ENCODE measurements at places on chromosomes 6 and 20.

DNA sequence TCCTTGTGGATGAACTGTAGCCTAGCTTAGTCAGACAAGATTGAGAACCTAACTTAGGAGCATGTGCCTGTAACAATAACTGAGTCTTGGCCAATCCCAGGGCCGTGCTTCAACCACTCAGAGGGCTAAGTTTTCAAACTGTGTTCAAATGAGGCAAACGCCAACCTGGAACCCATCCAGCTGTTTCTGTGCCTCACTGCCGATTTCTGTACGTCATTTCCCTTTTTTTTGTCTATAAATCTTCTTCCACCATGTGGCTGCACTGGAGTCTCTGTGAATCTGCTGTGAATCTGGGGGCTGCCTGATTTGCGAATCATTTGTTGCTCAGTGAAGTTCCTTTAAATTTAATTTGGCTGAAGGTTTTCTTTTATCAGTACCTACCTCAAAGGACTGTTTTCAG is 115.0 kb upstream of the CHD6 start:
- DNase-seq: no peak

DNA sequence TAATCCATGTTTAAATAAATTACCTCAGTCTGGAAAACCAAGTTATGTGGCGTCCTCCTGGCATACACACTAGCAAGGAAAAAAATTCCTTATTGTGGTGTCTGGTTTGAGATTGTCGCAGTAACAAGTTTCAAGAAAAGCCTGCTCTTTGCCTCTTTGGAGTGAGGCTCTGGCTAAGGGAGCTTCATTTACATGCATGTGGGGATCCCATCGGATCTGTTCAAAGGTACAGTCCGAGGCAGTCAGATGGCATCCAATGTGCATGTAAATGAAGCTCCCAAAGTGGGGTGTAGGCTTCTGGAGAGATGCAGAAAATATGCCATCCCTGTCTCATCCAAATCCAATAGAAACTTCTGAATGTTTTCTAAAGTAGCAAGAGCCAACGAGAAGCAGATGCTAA is 199.5 kb upstream of the FBXL4 start:
- no peak for DNase-seq

- DNase-seq: no peak
These were observed 42.9 kb upstream of the DACT2 start for GRCh38 chr6:168362276-168362990.

DNA sequence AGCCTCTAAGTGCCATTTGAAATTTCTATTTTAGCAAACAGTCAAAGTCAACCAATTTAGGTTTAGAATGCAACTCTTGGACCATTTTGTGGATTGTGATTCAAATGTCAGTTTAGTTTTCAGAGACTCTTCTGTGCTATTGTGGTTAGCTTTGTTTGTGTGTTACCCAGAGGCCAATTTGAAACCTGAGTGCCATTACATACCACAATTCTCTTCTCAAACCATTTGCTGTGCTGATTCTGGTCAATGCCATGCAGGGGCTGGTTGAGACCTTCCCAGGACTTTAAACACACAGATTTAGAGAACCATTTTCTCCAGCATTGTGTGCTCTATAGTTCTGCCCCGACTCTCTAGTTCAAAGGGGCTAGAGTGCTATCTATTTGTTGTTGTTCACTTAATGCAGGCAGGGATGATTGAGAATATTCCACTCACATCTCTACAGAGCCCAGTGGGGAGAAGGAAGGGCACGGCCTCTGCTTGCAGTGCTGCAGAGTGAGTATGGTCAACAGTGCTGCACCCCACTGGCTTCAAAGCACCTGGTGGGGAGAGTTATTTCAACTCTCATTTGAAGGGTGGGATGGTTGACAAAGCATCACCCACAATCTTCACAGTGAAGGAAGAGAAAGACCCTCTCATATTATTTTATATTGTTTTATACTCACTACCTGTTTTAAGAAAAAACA is 738.2 kb downstream of the COL12A1 start:
- no peak for DNase-seq

GRCh38 chr20:33005132-33005566 is 916 bp upstream of the SUN5 start:
- DNase-seq: no peak

DNA sequence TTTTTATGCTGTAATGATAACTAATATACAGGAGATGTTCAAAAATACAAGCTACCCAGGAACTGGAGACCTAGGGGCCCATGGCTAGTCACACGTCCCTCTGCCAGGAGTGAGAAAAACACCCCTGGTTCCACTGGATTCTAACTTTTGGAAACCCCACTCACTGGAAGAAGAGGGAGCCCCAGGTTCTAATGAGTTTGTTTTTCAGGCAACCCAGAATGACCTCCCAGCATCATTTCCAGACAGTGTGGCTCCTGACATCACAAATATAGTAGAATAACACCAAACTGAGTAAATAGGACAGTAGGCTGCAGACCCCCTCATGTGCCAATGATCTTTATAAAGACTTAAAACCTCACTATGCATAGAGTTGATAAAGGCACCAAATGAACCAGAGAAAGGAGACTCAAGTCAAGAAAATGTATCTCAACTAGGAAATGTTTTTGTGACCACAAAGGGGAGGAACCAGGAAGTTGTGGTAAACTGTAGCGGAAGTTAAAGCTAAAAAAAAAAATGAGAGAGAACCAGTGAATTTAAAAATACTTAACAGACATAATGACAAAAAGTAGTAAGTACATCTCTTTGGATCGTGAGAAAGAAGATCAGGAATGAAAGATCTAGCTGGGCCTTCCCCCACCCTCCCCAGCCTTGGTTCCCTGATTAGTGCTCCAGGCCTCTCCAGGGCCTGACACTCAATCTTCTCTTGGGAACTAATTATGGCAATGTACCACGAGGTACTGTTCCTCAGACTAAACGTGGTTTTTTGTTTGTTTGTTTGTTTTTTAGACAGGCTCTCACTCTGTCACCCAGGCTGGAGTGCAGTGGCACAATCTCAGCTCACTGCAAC is 19.8 kb downstream of the HLA-E start:
- DNase-seq: no peak

DNA sequence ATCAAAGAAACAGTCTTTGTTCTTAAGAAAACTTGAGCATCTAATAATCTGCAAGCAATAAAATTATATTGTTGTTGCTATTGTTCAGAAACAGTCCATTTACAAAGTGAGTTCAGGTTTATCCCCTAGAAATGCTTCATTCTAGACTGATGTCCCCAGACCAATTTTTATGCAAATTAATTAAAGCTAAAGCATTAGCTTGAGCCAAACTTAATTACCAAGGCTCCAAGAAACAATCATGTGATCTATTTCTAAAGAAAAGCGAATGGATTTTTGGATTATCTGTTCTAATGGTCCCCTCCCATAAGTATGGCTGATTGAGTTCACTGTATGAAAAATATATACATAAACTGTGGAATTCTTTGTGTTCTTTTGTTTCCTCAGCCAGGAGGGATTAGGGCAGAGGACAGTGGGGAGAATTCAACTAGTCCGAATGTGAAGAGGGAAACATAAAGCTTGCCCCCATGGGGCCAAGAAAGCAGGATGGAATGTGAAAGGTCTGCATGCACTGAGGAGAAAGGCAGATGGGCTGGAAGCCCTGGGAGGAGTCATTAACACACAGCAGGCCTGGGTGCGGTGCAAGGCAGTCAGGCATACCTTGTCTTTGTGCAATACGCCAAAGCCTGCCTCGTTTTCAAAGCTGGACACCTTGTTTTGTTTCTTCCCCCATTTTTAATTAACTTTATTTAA is 597.1 kb downstream of the KIF16B start:
- no peak for DNase-seq

DNA sequence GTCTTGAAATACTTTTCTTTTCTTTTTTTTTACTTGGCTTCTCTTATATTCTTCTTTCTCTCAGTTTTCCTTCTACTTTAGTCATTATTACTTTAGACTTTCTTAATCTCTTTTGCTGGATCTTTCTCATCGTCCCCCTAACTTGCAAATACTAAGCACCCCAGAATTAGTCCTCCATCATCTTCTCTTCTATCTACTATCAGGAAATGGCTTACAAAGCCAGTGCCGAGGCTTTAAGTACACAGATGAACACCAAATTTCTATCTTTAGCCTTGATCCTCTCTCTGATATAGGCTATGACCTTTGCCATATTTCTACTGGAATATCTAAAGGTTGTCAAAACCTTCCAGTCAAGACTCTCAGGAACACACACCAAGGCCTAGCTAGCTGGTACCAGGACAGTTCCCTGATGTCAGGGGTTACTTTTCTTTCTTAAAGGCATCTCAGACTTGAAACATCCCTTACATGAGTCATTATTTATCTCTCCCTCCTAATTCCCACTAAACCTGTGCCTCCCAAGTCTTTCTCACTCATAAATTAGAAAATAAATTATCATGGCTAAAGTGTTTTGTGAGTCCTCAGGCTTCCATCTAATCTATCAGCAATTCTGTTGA is 278.6 kb upstream of the TCF21 start:
- DNase-seq: no peak

- DNase-seq: no peak
These were observed 82.5 kb upstream of the PDE10A start for GRCh38 chr6:165745492-165745891.

DNA sequence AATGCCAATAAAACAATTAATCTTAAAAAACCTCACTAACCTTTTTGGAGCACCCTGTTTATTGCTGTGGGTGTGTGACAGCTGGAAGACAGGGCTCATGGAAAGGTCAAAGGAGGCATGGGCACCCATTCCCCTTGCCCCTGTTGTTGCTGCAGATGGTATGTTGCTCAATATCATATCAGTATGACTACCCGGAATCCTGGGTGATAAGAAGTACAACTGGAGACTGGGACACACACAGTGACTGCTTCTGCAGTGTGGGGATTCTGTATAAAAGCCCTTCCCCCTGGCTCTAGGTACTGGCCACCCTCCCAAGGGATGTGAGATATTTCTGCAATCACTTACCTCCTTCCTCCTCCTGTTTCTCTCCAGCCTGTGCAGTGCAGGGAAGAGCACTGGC is 47.3 kb upstream of the IL20RA start:
- DNase-seq: no peak

DNA sequence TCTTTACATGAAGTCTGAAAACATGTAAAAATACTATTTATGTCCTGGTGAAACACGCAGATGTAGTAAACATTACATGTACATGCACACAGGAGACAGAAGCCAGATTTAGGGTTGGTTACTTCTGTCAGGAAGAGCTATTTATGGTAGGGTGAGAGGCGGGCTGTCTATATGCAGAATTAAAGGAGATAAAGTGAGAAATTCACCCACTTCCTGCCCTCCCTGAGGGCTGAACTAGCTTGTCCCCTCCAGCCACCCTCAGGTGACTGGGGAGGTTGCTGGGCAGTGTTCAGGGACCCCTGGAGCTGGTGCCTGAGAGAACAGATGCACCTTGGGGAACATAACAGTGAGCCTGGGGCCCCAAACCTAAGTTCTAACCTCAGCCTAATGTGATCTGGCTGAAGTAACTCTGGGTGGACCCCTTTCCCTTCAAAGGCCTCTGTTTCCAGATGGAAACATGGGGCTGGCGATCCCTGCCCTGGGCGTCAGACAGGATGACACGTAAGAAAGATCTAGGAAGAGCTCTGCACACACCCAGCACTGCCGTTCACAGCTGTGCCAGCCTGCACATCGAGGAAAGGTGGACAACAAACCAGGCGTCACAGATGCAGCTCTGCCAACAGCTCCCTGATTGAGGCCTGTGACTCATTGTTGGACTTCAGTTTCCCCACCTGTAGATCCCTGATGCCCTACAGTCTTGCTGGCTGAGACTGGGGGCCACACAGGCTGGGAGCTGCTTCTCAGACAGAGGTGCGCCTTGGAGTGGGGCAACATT is 1.3 kb downstream of the PI16 start:
- DNase-seq: no peak

DNA sequence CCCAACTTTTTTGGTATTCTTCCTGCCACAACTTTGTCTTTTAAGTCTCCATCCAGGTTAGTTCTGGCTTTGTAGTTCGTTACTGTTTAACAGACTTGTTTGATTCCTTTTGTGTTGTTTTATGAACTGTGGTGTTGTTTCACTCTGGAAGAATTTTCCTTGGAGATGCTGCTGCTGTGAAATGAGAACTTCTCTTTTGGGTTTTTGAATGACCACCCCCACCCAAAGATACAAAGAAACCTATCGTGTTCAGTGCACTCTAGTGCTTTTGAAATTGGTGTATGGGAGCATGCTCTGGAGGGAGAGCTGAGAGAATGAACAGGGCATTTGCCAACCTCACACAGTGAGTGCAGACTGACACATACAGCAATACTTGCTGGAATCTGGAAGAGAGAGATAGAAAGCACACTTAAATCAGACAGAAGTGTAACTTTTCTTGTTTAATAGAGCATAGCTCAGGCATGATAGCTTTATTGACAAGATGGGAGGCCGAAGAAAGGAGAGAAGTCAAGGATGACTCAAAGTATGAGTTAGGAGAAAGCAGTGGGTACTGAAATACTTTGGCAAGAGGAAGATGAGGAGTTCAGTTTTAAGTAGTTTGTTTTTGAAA is 293.1 kb downstream of the SOX4 start:
- DNase-seq: no peak

- no peak for DNase-seq
These were observed 90.2 kb upstream of the SULF2 start for GRCh38 chr20:47875297-47876025.
